Omental fat pad (tissue), 4 donors: ENCODE measurements at places on chromosomes 7 and 10. TPM values are rescaled to one million over a fixed set of nuclear protein-coding genes. Genes with fewer than 3 reads are reported as not detected.

CALML3 gene
- total RNA-seq: not detected

GPC2 gene
- total RNA-seq: not detected

LIPN gene
- total RNA-seq: 0.56 TPM

HOGA1 gene
- total RNA-seq: 8.7 TPM

AIMP2 gene
- total RNA-seq: 37.0 TPM

DNA sequence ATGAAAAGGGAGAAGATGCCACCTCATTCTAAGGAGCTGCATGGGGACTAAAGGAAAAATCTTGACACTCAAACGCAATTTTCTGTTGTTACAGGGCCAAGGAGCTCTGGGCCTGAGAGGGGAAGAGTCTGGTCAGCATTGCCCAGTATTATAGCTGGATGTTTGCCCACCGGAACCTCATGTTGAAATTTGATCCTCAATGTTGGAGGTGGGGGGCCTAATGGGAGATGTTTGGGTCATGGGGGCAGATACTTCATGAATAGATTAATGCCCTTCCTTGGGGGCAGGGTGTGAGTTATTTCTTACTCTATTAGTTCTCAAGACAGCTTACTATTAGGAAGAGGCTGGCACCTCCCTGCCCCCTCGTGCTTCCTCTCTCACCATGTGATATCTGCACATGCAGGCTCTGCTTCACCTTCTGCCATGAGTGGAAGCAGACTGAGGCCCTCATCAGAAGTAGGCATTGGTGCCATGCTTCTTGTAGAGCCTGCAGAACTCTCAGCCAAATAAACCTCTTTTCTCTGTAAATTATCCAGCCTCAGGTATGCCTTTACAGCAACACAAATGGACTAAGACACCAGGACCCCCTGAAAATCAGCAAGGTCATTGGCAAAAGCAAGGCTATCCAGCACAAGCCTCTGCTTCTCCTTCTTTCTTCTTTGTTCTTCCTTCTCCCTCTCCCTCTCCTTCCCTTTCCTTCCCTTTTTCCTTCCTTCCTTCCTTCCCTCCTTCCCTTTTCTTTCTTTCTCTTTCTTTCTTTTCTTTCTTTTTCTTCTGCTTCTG is 15.1 kb downstream of the GCK start:
- DNase-seq: no peak

DNA sequence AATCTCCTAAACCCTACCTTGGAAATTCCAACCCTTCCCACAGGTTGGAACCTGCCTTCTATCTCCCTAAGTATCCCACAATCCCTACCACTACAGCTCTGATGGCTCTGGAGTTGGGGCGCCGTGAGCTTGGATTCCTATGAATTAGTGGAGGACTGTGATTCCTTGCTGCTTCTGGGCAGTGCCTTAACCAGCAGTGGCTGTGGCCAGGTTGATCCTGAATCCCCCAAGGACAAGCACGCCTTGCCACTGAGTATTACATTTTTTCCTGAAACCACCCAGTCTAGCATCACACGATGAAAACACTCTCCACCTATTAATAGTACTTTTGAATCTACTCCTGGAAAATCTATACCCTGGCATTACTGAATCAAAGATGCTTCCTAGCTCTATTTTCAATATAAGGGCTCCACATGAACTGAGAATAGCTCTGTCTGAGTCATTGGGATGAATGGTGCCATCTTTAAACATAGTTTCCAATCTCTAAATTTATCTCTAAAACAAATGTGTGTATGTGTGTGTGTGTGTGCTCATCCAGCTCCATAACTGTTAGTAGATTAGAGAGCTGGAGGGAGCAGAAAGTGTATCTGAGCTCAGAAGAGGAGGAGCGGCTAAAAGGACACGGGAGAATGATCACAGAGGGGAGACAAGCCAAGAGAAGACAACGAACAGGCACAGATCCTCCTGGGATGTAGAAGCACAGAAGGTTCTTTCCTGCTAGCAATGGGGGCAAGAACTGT is 11.9 kb upstream of the INPP5F start:
- DNase-seq: no peak

DNA sequence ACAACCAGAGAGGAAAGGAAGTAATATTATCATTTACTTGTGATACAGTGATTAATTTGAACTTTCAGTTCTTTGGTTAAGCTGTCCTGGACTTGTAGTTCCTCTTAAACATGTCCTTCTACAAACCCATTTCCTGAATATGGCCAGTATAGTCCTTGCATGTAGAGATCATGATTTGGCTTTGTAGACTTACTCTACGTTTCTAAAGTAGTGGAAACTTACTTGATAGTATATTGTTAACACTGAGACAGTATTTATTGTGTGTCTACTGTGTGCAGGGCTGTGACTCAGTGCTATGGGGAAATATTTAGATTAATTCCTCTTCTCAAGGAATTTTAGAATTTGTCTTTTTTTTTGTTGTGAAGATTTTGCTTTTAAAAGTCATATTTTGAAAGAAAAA is 109.5 kb downstream of the NRF1 start:
- no peak for DNase-seq

DNA sequence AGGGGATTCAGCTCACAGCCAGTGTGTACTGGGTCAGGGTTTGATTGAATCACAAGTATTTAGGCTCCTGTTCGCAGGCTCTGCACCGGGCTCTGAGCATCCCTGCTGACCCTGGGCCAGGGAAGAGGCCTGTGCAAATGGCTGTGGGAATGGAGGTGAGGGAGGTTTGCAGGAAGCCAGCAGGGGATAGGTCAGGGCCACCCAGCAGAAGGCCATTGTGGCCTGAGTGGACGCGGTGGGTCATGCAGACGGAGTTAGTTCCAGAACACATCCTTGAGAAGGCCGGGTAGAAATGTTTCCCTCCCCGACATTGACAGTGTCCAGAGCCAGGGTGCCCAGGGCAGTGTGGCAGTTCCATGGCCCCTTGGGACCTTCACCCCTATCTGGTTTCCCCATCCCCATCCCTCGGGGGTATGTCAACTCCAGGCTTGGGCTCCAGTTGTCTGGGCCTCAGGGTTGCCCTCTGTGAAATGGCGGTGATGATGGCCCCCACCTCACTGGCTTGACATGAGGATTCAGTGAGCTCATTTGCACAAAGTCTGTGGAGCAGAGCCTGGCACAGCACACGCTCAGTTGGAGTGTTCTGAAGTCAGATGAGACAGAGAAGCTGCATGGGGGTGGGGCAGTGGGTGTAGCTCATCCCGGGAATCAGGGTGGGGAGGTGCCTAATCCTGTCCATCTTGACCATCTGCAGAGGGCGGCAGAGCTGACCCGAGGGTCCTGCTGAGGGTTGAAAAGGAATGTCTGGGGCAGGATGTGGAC is 107.6 kb downstream of the ADCY1 start:
- DNase-seq: no peak

- DNase-seq: no peak
Observed at GRCh38 chr10:5594271-5595049, 69.7 kb downstream of the CALML3 start.

- DNase-seq: no peak
Observed at GRCh38 chr10:86325158-86325557, 41.4 kb downstream of the GRID1 start.

DNA sequence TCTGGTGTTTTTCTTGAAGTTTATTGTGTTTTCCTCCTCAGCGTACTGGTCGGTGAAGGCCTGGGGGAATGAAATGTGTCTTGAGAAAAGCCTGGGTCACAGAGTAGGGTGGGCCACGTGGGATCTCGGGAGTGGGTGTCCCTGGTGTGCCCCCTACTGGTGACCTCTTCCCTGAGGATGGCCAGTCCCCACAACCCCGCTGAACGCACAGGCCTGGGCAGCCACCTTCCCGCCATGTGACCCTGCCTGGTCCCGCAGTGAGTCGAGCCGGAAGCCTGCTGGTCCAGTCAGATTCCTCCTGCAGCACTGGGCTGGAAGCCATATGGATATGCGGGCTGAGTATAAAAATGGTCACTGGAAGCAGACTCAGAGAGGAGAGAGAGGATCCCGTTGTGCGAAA is 52.9 kb upstream of the GNA12 start:
- DNase-seq: no peak

DNA sequence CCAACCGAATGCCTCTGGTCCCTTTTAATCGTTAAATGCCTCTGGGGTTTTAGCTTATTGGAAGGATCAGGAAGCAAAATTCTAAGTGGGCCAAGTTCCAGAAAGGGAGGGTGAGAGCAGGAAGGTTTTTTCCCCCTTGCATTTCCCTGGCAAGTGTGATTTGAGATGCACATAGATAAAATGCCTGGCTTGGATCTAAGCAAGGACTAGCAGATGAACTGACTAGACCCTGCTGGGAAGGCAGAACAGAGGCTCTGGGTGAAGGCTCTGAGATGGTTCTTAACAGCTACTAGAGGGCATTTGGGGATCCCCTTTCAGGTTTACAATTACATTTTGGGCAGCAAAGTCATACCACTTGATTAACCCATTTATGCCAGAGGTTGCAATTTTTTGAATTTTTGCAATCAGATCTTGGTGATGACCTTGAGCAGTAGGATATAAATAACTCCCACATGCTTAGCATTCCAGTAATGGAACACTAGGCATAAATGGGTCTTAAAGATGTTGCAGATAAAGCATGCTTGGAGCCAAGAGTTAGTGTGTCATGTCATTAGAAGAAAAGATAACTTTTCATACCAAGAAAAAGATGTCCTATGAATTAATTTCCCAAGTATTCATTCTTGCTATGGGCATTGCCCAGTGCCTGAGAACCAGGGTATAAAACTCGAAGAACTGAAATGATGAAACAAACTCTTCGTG is 205.9 kb downstream of the SEC23IP start:
- no peak for DNase-seq

DNA sequence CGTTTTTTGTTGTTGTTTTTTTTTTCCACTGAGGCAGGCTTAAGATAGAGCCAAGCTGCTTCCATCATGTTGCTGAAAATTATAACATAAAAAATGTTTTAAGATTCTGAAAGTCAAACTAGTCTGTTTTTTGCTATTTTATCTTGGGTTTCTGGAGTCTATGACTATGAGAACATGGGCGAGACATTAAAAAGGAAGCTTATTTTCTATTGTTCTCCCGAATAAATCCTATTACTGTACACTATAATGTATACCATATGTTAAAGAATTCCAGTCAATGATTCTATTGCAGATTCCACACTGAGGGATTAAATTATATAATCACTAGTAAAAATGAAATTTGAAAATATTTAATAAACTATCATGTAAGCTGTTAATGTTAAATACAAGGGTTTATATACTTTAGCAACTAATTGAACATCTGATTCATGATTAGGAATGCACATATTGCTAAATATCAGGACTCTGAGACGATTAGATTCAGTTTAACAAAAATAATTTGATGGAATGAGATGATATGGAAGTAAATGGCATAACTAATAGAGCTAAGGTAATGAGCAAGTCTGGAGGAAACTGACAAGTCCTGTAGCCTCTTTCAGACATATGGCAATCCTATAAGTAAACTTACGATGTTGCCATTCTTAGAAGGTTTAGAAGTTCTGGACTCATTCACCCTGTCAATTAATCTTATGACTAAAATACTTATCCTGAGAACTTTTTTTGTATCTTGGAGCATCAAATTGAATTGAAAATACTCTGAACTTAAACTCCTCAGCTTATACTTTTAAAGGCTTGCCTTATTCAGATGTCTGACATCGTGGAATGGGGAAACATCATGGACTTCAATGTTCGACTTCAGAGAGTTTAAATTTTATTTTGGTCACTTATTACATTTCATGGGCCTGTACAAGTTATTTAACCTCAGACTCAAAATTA is 294.8 kb upstream of the DGKB start:
- DNase-seq: no peak

DNA sequence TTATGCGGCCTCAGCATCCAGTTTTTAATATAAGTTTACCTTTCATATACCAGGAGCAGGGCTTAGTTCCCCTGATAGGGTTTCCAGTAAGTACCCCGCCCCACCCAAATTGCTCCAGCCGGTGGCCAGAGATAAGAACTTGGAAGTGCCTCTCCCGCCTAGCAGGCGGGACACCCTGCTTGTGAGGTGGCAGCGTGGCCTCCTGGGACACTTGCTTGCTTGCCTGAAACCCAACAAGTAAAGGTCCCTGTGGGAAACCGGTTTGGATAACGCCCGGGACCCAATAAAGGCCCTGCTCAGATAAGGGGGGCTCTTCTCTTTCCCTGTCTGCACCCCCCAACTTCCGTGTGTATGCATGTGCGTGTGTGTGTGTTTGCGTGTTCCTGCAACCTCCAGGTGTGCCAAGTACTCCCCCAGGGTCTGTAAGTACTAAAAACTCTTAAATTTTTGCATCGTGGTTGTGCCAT is 154.3 kb downstream of the ARHGAP21 start:
- DNase-seq: no peak

DNA sequence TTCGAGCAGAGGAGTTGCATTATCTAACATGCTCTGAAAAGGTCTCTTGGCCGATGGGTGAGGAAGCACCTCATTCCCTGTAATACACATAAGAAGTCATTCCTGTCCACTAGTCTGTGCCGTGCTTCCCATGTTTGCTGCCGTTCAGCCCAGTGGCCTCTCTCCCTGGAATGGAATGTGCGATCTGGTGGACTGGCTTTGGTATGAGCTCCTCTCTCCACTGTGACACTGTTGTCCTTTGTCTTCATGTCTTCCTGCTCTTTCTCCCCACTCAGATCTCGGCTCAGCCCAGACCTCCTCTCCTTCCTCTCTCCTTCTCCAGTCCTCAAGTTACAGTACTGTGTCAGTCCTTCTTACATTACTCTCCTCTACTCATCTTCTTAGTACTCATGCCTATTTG is 192.8 kb upstream of the KLF6 start:
- no peak for DNase-seq

DNA sequence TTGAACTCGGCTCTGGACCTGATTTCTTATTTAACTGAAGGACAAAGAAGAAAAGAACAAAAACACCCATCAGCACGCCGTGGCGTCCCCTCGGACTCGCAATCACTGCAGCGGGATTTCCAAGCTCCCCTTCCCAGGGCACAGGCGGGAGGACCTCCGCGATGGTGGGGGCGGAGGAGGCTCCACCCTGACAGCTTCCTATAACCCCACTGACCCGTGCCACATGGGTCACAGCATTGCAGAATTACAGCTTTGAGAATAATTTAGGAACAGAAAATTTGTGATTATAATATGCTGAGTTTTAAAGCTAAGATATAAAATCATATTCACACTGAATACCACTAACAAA is 129.7 kb upstream of the SEC61G start:
- no peak for DNase-seq
